Activated T-helper 1 cell treated with anti-CD3 and anti-CD28 coated beads, Interleukin-2, amount 50 U/mL, for 16 hours (primary cell): ENCODE measurements at places on chromosomes 12 and 14.

DNA sequence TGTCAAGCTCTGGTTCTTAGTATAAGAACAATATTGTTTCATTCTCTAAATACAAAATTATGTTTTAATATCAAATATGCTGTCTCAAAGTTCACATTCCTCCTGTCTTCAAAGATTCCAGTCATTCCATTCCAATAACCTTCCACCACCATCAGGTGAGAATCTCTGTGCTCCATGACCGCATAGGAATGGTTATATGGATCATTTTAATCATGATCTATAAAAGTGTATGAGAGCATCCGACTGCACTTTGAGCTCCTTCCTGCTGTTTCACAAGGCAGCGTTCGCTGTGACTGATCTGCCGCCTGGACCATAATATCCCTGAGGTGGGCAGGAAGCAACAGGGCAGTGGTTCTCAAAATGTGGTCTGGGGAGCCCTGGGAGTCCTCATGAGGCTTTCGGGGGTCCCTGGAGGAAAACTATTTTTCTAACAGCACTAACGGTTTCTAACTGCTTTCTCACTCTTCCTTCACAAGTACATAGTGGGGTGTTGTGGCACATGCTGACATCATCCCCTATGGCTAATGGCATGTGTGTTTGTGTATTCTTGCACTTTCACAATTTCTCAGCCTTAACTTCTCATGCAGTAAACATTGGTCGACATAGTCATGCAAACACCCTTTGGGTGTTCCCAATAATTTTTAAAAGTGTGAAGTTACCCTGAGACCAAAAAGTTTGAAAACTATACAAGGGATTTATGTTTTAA is 137.4 kb downstream of the ANO2 start:
- DNase-seq = no peak

- DNase-seq = no peak
Measured at GRCh38 chr14:31926652-31927347, 150.3 kb upstream of the ARHGAP5 start.

DNA sequence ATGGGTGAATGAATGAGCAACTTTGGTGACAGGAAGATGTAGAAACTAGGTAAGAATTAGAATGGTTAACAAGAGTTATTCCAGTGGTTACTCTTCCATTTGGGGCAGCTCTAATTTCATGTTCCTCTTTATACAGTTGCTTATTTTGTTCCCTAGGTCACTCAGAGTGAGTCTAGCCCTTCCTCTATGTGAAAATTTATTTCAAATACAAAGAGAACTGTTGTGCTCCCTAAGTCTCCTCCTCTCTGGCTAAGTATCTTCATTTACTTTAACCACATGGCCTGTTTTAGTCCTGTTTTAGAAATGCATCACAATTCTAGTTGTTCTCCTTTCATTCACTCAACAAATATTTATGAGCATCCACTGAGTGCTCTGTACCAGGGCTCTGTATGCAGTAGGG is 51.1 kb upstream of the HIF1A start:
- DNase-seq = no peak

- no peak for DNase-seq
Measured at GRCh38 chr14:61812347-61813095, 50.3 kb downstream of the SNAPC1 start.

DNA sequence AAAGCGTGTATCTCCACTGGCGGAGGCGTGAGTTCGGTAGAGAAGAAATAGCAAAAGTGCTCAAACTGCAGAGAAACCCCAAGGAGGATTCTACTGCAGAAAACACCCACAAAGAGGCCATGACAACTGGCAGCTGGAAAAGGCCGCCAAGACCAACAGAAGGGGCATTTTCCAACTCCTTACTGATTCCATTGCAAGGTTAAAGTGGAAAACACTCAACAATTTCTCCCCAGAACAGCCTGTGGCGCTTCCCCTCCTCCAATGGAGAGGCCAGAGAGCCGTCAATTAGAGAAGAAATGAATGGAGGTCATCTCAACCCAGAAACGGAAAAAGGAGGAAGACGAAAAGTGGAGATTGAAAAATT is 618 bp upstream of the ANKRD52 start:
- DNase-seq = no peak

GRCh38 chr12:27555925-27556778 is 32.1 kb downstream of the PPFIBP1 start:
- DNase-seq = no peak
